ENCODE measurements at places on chromosomes 2 and 18.

DNA sequence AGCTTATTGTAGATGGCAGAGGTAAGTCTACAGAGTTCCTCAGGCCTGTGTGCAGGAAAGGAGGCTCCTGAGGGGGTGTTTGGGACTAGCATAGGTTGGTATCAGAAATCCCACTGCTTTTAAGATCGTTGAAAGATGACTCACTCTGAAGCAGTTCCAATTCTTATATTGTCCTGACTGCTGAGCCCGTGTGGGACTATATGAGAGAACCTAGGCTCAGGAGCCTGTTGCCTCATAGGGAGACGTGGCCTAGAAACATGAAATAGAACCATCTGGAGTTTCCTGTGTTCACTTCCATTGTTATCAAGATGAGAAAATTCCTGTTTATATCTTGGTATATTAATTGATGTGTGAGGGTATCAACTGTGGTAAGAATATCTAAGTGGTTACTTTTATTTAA, 5.7 kb downstream of the CCT7 start:
- DNase-seq: no peak

DNA sequence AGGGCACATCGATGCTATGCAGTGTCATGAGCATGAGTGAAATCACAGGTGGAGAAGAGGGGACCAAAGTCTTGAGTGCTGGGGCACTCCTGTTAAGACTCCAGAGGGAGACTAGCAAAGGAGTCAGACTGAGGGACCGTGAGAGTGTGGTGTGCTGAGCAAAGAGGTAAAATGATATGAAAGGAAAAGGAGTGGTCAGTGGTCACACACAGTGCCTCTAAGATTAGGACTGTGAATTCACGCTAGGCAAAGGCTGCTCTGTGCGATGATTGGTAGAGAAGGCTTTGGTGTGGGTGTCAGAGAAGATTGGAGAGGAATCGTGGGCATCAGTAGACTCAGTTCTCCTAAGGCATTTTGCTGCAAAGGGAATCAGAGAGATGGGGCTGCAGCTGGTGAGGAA, 12.8 kb downstream of the SOCS6 start:
- DNase-seq: no peak

- DNase-seq: no peak
Measured at GRCh38 chr2:162574615-162575452, 230.9 kb downstream of the GCA start.

- no peak for DNase-seq
Measured at GRCh38 chr2:197071213-197071612, 144.7 kb upstream of the PGAP1 start.

DNA sequence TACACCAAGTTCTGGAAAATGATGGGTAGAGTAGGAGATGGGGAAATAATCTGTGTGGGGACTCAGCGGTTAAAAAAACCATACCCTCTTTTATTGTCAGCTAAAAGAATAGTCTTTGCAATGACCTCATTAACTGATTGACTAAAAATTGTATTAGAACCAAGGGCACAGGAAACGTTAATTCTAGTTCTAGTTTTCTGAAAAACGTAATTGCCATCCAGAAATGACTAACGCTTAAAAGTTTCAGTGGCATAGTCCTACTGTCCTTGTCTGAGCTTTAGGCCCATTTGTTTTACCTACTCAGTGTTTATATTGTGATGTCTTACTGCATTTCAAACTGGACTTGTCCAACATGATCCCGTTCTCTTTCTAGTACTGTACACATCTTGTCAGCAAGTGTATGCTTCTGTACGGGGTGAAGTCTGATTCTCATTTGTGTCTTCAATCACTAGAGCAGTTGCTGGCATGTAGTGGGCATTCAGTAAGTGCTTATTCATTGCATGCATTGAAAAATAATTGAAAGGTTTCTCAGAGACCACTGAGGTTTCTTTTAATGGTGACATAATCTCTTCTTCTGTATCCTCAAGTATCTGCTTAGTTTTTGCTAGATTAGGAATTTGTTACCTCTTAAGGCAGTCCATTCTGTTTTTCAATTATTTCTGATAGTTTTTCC, 81.5 kb downstream of the ZNF407 start:
- no peak for DNase-seq

GRCh38 chr2:159010340-159010739, 41.9 kb downstream of the TANC1 start:
- no peak for DNase-seq

DNA sequence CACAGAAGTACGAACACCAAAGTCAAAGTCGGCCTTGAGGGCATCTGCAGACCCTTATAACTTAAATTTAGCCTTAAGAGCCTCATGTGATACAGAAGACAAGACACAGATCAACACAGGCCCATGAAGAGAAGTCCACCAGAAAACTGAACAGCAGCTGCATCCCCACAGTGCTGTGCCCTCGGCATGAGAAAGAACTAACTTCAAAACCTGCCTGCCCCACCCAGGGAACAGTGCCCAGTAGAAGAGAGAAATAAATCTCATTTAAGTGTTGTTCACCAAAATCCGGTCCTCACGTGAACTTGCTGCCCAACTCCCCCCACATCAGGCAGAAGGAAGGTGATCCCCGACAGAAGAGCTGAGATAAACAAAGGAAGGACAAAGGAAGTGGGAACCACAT, 73.7 kb downstream of the PXDN start:
- no peak for DNase-seq

- no peak for DNase-seq
Measured at GRCh38 chr18:37489998-37490397, 75.6 kb downstream of the CELF4 start.

GRCh38 chr18:54718408-54718773, 109.9 kb upstream of the RAB27B start:
- peak; percentile 4 for DNase-seq

DNA sequence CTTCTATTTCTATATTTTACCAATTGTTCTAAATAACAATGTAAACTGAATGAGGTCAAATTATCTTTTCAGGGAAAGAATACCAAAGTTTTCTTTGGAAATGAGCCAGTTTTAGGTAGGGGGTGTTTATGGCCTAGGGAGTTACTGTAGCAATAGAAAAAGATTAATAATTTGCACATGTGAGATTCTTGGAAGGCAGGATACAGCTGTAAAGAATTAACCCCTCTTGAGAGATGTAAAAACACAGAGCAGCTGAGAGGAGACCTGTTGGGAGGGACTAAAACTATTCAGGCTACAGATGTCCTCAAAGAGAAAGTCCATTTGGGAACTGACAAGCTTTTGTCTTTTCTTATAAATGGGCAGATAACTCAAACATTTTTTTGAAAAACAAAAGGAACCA, 182.2 kb downstream of the FIGN start:
- no peak for DNase-seq

- no peak for DNase-seq
Measured at GRCh38 chr2:67566285-67566684, 169.2 kb downstream of the ETAA1 start.

GRCh38 chr2:236195726-236196125, 27.5 kb upstream of the GBX2 start:
- no peak for DNase-seq

GRCh38 chr18:50458796-50459195, 84.0 kb downstream of the SKA1 start:
- no peak for DNase-seq

DNA sequence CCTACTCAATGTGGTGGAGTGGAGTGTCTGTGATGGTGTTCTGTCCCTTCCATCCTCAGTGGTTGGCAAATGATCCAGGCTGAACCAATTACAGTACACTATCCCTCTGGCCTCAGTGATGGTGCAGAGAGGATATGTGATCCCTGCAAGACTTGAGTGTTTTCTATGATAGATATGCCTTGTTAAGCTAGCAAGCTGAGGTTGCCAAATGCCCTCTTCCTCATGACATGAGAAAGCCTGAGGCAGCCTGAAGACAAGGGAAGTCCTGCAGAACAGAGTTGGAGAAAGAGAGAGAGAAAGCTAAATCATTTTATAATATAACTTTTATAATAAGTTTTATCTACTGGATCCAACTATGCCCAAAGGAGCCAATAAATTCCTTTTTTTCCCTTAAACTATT, 41.6 kb upstream of the GORASP2 start:
- DNase-seq: no peak

- DNase-seq: no peak
Measured at GRCh38 chr2:15298770-15299169, 262.4 kb downstream of the NBAS start.

DNA sequence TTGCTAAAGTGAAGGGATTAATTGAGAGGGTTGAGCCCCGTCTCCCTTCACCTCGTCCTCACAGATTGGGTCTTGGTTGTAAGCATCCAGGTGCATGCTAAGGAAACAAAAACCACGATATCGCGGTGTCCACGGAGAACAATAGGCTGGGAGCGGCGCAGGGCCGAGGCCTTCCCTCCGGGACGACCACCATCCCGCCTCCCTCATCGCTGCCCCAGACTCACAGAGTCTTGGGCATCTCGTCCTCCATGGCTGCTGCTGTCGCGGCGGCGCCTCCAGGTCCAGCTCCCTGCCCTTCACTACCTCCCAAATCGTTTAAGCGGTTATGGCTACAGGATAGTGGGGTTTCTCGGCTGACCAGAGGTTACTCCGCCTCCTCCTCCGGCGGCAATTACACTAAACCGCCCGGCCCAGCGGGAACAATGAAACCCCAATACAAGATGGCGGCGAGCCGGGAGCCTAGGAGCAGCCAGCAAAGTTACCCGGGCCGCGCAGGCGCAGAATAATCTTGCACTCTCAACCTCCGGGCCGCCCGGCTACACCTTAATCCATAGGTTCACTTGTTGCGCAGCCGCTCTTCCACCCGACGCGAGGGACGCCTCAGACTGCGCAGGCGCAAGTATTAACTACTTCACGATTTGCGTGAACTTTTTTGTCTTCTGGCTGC, at the start of gene TIA1:
Gene TIA1, minus strand, starts transcription at position 448 of the 667 bp plus-strand sequence. Its CDS starts 198 bp downstream, at position 250.
- peak; percentile 94 for DNase-seq

DNA sequence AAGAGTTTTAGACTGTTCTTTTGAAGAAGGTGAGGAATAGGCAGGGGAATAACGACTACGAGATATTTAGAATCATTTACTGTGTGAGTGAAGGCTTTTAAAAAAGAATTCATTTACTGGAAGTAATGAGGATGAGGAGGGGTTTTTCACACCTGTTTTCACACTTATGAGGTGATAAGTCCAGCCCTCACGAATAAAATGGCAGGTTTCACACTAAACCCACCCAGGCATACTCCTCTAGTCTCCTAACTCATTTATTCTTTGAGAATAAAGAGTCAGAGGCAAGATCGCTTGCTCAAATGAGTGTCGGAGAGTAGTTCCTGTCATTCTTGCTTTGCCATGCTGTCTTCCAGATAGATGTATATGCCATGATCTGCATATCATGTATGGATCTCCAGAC, 79.0 kb upstream of the ZEB2 start:
- no peak for DNase-seq

DNA sequence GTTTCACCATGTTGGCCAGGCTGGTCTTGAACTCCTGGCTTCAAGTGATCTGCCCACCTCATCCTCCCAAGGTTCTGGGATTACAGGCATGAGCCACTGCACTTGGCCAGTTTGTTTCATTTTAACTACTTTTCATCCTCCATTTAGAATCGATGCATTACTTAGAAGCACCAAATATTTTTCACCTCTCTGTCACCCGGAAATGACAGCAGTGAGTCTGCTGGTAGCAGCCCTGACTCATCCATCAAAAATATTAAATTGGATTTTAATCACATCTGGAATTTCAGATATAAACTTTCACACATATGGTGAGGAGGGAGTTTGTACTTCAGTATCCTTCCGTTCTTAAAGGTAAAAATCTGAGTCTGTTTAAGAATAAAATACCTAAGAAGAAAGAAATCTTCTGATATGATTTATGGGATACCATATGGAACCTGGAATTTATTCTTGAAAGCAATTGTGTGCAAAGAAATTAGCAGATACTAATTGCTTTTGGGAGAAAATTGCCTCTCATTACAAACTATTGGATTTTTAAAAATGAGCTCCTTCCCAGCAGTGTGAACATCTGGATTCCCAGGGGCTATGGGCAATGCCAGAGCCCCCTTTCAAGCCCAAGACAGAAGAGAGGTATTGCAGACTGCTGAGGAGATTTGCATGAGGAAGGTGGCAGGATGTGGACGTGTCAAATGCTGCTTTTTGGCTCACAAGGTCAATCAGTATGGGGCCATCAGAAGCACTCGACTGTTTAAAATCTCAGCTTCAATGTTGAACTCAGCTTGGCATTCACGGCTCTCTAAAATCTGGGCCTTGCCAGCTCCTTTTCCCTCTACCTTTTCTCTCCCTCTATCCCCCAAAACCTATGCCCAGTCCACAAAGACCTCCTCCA, 279.5 kb upstream of the SIX2 start:
- no peak for DNase-seq

DNA sequence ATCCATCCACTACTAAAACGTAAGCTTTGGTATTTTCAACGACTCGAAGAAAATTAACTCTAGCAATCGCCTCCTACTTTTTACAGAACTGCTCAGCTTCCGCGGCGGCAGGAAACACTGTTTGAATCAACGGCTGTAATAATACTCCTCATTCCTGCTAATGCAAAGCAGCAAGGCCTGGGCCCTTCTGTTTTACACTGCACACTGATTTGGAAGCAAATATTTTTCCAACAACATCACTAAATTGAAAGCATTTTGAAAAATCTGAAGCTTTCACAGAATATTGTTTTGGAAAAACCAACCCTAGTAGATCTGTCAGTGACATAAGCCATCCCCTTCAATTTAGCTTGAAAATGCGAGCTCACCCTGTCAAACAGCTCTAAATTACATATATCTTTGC, 261.2 kb downstream of the TXNL1 start:
- DNase-seq: no peak

DNA sequence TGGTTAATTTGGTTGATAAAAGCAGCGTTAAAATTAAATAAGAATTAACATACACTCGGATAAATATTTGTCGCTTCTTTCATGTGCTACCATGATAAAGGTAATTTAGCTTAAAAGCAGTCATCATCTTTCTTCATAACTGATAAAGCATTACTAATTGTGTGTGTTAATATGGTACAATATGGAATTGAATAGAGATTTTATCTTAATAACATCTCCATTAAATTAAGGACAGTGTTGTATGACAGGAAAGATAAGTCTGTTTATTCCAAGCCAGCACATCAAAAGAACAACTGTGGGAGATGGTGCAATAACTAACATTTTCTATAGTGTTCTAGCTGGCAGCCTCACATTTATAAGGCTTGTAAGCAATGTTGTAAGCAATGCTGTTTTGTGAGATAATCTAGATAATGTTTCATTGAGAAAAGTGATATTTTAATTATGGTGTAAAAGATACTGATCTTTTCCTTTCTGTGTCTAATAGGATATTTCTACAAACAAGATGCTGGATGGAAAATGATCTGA, 64.4 kb upstream of the AFF3 start:
- DNase-seq: no peak
